ENCODE measurements at places on chromosomes 6 and 20.

DNA sequence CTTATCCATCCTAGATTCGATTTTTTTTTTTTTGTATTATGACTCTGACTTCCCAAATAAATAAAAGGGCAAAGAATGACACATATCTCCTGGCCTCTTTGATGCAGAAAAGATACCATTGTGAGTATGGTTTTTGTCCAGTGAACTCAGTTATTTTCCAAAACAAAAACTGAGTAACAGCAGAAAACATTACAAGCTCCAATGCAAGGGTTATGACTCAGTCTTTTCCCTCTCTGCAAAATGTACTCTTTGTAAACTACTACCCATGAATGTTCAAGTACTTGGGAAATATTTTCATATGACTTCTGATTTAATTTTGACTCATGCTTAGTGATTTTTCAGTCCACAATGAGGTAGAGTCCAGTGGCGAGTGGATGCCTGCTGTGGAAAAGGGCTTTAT lies 355.3 kb downstream of the RNF144B start:
- no peak for DNase-seq

DNA sequence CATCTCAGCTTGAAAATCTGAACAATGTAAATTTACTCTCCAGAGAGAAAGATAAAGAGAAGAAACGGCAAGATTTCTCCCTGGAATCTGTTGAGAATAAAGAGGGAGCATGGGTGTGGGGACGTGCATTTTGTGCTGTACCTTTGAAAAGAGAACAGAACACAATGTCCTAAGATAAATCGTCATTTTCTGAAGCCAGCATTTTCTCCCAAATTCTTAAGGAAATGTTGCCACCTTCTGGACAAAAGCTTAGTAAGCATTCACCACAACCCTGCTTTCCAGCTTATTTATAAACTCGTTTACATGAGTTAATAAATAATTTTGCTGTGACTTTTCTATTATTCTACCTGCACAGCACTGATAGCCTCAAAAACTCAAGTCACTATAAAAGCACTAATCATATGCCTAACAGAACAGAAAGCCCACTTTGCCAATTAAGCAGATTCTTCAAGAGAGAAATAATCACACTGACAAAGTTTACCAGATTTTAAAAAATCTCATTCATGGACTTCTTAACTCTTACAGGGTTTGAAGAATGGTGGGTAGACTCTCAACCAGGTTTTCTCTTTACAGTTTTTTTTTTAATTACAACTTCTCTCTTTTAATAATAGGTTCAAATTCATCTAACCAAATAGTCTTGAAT lies 155.8 kb downstream of the MBOAT1 start:
- no peak for DNase-seq

- no peak for DNase-seq
Measured at GRCh38 chr6:132005178-132005577, 54.0 kb upstream of the CCN2 start.

DNA sequence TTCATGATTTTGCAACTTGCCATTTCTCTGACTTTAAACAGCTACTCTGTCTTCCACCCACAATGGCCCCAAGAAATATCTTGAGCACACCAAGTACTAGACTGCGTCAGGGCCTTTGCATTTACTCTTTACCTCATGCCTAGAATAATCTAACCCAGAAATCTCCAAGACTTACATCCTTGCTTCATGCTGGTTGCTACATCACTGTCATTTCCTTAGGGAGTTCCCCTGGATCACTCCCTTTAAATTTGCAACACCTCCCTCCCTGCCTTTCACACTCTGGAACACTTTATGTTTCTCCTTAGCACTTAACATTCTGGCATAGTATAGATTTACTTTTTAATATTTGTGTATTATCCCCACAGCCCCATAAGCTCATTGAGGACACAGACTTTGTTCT lies 4.9 kb upstream of the ELOVL5 start:
- no peak for DNase-seq

DNA sequence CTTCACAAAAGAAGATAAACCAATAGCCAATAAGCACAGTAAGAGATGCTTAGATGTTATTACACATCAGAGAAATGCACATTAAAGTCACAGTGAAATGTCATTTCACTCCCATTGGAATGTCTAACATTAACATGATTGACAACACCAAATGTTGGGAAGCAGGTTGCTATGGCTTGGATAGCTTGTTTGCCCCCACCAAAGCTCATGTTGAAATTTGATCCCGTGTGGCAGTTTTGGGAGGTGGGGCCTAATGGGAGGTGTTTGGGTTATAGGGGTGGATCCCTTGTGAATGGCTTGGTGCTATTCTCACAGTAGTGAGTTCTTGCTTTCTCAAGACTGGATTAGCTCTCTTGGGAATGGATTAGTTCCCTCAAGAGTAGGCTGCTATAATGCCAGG lies 44.8 kb downstream of the MRAP2 start:
- no peak for DNase-seq

- no peak for DNase-seq
Measured at GRCh38 chr6:3747100-3747737, 4.3 kb downstream of the PXDC1 start.

- no peak for DNase-seq
Measured at GRCh38 chr20:3255728-3256127, 16.7 kb upstream of the SLC4A11 start.

GRCh38 chr6:149147195-149147594 lies 170.3 kb upstream of the TAB2 start:
- no peak for DNase-seq

GRCh38 chr20:63031251-63032014 lies 24.7 kb upstream of the BHLHE23 start:
- no peak for DNase-seq

GRCh38 chr20:50911716-50912115 lies 19.5 kb downstream of the ADNP start:
- DNase-seq: no peak

GRCh38 chr6:158605266-158605878 lies 39.2 kb downstream of the DYNLT1 start:
- peak; percentile 41 for DNase-seq

GRCh38 chr6:35686873-35687555 lies 1.7 kb downstream of the FKBP5 start:
- no peak for DNase-seq

DNA sequence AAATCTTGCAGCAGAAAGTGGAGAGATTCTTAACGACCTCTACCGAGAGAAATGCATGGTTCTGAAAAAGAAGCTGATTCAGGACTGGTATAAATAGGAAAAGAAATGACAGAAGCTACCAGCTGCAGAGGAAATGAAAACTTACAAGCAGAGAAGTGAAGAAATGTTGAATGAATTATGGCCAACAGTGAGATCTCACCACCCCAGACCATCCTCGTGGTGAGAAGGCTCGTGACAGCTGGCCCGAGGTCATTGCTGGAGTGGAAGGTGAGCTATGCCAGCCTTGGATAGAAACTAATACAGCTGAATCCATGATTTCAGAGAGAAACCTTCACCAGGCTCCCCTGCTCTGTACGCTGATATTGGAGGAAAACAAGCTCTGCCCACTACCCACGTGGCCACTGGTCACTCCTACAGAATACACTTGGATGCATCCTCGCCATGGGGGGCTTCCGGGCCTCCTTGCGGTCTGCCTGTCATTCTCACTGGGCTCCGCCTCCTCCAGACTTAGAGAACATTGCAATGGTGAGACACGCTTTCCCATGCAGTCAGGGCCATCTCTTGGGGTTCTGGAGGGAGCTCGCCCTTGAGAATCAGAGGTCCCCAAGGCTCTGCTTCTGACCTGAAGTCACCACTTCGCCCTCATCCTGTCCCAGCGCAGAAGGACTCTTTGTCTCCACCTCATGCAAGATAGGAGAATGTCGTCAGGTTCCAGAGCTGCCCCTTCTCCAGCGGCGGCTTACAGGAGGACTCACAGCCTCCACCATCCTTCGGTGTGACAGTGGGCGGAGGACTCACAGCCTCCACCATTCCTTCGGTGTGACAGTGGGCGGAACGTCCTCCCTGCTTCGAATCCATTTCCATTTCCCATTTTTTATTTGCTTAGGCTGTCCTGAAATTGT lies 10.6 kb upstream of the TUBB2B start:
- DNase-seq: no peak

GRCh38 chr6:168704678-168705077 lies 263.7 kb downstream of the SMOC2 start:
- no peak for DNase-seq

DNA sequence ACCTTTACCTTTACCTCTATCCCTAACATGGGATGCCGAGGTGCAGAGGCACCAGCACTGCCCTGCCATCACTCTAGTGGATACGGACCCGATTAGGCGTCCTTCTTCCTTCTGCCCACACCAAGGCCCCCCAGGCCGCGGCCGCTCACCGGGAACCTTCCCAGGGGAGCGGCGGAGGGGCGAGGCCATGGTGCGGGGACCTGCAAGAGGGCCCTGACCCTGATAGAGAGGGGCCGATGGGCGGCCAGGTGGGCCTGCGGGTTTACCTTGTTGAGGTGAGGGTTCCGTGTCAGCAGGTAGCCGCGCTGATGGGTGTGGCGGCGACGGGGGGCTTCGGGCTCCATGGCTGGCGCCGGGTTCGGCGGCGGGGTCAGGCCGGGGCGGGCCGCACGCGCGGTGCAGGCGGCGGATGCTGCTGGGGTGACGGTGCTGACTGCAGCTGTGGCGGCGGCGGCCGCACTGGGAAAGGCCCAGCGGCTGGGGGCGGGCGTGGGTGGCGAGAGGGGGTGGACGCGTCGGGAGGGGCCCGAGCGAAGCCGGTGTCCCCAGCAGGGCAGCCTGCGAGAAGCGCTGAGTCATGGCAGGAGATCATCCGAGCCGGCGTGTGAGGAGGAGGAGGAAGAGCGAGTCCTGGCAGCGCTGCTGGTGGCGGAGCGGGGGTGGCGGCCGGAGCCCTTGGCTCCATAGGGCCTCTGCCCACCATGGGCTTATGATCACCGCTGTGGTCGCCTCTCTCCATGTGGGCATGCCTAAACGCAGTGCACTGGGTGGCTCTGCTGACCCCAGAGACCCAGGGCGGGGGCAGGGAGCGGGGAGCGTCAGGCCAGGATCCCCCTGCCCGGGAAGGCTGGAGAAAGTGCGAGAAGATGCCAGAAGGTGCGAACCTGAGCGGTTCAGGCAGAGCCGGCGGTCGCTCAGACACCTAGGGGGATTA lies at the start of gene ME1:
Gene ME1, minus strand, starts transcription at position 441 of the 934 bp plus-strand sequence. Its CDS starts 97 bp downstream, at position 344.
- peak; percentile 19 for DNase-seq

GRCh38 chr6:102115911-102116310 lies 722.4 kb downstream of the GRIK2 start:
- no peak for DNase-seq

DNA sequence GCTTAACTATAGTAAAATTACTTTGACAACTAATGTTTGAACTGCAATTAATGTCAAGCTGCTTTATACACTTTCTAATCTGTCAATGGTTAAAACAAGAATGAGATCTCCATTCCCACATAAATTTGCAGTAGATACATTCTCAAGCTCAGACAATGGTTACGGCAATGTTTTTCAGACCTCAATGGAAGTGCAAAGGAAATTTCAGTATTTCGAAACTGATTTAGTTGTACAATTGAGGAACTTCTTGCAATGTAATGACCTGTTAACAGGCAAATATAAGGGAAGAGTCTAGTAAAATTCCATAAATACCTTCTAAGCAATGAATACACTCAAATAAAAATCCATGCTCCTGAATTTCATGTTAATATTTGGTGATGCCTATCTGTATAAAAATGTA lies 94.7 kb downstream of the ADTRP start:
- DNase-seq: no peak

GRCh38 chr20:63579017-63579694 lies 5.1 kb upstream of the HELZ2 start:
- no peak for DNase-seq

GRCh38 chr6:44028789-44029310 lies 98.4 kb downstream of the MRPL14 start:
- no peak for DNase-seq

- DNase-seq: no peak
Measured at GRCh38 chr6:69061066-69061465, 426.0 kb downstream of the ADGRB3 start.

DNA sequence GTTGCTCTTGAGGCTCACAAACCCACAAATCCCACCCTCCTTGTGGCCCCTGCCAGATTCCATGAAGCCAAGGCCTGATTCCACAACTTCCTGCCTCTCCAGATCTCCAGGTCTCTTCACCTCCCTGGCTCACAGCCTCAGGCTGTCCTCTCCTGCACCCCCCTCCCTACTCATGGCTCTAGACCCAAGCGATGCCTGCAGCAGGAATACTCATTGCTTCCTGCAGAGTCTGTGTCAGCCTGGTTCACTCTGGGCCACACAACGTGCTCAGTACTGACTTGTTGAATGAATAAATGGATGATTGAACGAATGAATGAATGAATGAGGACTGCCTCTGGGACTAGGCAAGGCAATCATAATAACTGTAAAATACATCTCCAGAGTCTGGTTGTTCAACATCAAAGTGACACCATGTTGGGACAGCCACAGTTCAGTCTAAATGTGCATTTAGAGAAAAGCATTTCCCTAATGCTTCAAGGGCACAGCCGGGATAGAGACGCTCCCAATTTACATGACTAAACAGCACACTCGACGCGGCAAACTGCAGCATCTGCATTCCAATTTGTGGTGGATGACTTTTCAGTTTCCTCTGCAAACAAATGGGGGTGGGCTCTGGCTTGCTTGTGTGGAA lies 139.9 kb downstream of the GRM4 start:
- DNase-seq: no peak

- DNase-seq: no peak
Measured at GRCh38 chr6:47126647-47127391, 84.7 kb upstream of the ADGRF1 start.

GRCh38 chr20:58286729-58287128 lies 22.8 kb upstream of the RAB22A start:
- no peak for DNase-seq

DNA sequence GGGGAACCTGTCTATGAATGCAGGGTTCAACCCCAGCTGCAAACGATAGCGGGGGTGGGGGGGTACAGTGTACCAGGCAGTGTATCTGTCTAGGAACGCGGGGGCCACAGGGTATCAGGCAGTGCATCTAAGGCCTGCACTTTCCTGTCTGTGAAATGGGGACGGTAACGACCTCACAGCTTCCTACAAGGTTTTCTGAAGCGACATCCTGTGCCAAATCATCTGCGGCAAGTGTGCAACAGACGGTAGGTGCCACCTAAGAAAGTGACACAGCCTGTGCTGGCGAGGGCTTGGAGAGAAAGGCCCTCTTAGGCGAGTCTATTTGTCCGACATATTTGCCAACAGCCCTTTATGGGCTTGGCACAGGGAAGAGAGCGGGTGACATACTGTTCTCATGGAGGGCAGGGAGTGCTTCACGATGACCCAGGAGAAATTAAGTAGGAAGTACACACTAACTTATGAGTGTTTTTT lies 3.8 kb downstream of the DIDO1 start:
- DNase-seq: no peak

- no peak for DNase-seq
Measured at GRCh38 chr20:35042268-35042667, 50.3 kb downstream of the TRPC4AP start.

- no peak for DNase-seq
Measured at GRCh38 chr20:61950641-61951071, 115.0 kb downstream of the TAF4 start.

- no peak for DNase-seq
Measured at GRCh38 chr6:44606504-44606903, 219.0 kb downstream of the CDC5L start.

GRCh38 chr6:67594366-67594765 lies 1040.7 kb upstream of the ADGRB3 start:
- no peak for DNase-seq

- DNase-seq: no peak
Measured at GRCh38 chr6:33108307-33108706, 32.5 kb downstream of the HLA-DPB1 start.

GRCh38 chr20:44221368-44221954 lies 10.9 kb upstream of the OSER1 start:
- DNase-seq: no peak

GRCh38 chr6:133202610-133203343 lies 38.4 kb upstream of the EYA4 start:
- no peak for DNase-seq

- no peak for DNase-seq
Measured at GRCh38 chr6:55405474-55406235, 78.4 kb downstream of the GFRAL start.
